ENCODE measurements at places on chromosomes 1 and 21. TPM values are rescaled to one million over a fixed set of nuclear protein-coding genes. Genes with fewer than 3 reads are reported as not detected.

AIDA gene
- 29.3 TPM for total RNA-seq

CFAP298 gene
- 24.2 TPM for total RNA-seq

DPH5 gene
- total RNA-seq: 85.4 TPM

SLC35D1 gene
- 10.8 TPM for total RNA-seq

LCE2C gene
- total RNA-seq: not detected

METTL18 gene
- 8.1 TPM for total RNA-seq

TENT5C gene
- 0.75 TPM for total RNA-seq

THEM5 gene
- not detected for total RNA-seq

NR1I3 gene
- total RNA-seq: 4.0 TPM

HFM1 gene
- 7.6 TPM for total RNA-seq

C1orf226 gene
- total RNA-seq: 17.0 TPM

GREM2 gene
- 13.9 TPM for total RNA-seq

GBP5 gene
- 0.05 TPM for total RNA-seq

GPR25 gene
- not detected for total RNA-seq

SLC30A2 gene
- 5.8 TPM for total RNA-seq

KISS1 gene
- 0.50 TPM for total RNA-seq

SCNM1 gene
- total RNA-seq: 104 TPM

NEK2 gene
- 4.1 TPM for total RNA-seq

PDE9A gene
- total RNA-seq: 16.8 TPM

LCE1E gene
- not detected for total RNA-seq

ZFP69B gene
- 4.1 TPM for total RNA-seq

SPRR1A gene
- total RNA-seq: not detected

JAM2 gene
- 1.8 TPM for total RNA-seq

VAV3 gene
- total RNA-seq: 8.3 TPM

SLC6A17 gene
- 0.59 TPM for total RNA-seq

C1QB gene
- total RNA-seq: 0.38 TPM
